ENCODE measurements at places on chromosomes 13 and 19.

- DNase-seq = no peak
Measured at GRCh38 chr19:17475541-17476115, 5.3 kb downstream of the SLC27A1 start.

- no peak for DNase-seq
Measured at GRCh38 chr13:66214467-66214866, 1015.7 kb downstream of the PCDH9 start.

- DNase-seq = no peak
Measured at GRCh38 chr19:16073481-16073880, 2.8 kb upstream of the TPM4 start.

DNA sequence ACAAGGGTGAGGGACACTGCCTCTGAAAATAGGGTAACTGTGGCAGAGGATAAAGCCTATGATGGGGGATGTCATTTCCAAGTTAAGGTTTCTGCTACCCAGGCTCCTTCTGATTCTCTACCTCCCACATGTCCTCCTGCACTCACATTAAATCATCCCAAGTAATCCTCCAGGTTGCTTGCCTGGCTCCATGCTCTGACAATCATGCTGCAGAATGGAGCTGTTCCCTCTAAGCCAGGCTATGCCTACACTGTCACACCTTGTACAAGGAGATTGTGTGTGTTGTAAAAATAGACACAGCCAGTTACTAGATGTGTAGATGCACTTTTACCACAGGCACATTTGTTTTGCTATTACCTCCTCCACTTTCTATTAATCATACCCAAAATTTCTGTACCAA, 8.0 kb downstream of the ZNF416 start:
- DNase-seq = no peak

DNA sequence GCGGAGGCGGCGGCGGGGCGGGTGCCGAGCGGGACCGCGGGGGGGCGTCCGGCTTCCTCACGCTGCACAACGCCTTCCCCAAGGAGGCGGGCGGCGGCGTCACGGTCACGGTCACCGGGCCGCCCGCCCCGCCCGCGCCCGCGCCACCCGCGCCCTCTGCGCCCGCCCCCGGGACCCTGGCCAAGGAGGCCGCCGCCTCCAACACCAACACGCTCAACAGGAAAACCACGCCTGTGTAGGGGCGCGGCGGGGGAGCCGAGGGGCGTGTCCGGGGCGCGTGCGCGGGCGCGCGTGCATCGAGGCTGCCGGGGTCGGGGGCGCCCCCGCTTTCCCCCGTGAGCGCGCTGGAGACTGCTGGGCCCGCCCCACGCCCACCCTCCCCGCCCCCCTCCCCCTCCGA, 8.8 kb upstream of the CACNG6 start:
- no peak for DNase-seq

Data from stimulated activated CD8-positive, alpha-beta memory T cell treated with anti-CD3 and anti-CD28 coated beads, Interleukin-7, amount 100 ng/mL, for 48 hours (primary cell).